Motor neuron (in vitro differentiated cells): ENCODE measurements at places on chromosomes 6 and 20. TPM values are rescaled to one million over a fixed set of nuclear protein-coding genes. Genes with fewer than 3 reads are reported as not detected.

Gene WFDC2
- total RNA-seq, result 0.81 TPM in 1 of 2 replicates, not detected in the other

Gene CLPSL1
- total RNA-seq, result not detected in 2 replicates

Gene HLA-DQB1
- total RNA-seq, result 0.75 and 0.77 TPM in 2 replicates

Gene SLC35F1
- total RNA-seq, result 39.1 and 39.4 TPM in 2 replicates

Gene ULBP1
- total RNA-seq, result 7.6 and 9.1 TPM in 2 replicates

Gene RSPH9
- 9.4 and 9.7 TPM in 2 replicates for total RNA-seq

Gene PNLDC1
- total RNA-seq, result 0.22 TPM in 1 of 2 replicates, not detected in the other
